ENCODE measurements at places on chromosomes 7 and 10. TPM values are rescaled to one million over a fixed set of nuclear protein-coding genes. Genes with fewer than 3 reads are reported as not detected.

DNA sequence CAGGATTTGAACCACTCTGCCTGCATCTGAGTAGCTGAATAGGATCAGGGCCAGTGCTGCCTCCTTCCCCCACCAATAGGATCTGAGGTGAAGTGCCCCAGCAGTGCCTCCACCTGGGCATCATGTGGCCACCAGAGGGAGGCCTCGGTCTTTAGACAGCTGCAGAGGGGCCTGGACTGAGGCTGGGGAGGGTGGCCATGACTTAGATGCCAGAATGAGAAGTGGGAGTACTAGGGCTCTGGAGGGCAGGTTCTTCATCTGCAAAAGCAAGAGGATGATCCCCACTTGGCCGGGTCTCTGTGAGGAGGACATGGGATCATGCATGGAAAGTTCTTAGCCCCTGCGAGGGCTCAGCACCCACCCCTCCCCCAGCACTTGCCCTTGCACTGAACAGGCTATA is 56.9 kb downstream of the NEUROG3 start:
- H3K4me3 ChIP-seq: no peak overlapping the region
- H3K4me1 ChIP-seq: no peaks in the 10 kb centered on the region
- H3K36me3 ChIP-seq: no peaks in the 10 kb centered on the region
- no peak overlapping the region for H3K27ac ChIP-seq
- peaks cover 34% of the 10 kb centered on the region for H3K27me3 ChIP-seq

The MNX1 gene
- total RNA-seq: not detected

The HOXA5 gene
- total RNA-seq: not detected

- H3K36me3 ChIP-seq: peaks cover 30% of the 10 kb centered on the region
- peak overlapping the region; percentile 64 for H3K4me3 ChIP-seq
- H3K27ac ChIP-seq: peak overlapping the region; percentile 89
- peaks cover 63% of the 10 kb centered on the region for H3K4me1 ChIP-seq
- H3K27me3 ChIP-seq: no peaks in the 10 kb centered on the region
Measured at GRCh38 chr10:114499630-114500190, 95.4 kb upstream of the AFAP1L2 start.

GRCh38 chr7:105766421-105767073 is 109.9 kb downstream of the ATXN7L1 start:
- no peak overlapping the region for H3K4me3 ChIP-seq
- H3K36me3 ChIP-seq: no peaks in the 10 kb centered on the region
- H3K27me3 ChIP-seq: peaks cover 36% of the 10 kb centered on the region
- H3K27ac ChIP-seq: no peak overlapping the region
- no peak for DNase-seq
- peaks cover 19% of the 10 kb centered on the region for H3K4me1 ChIP-seq

GRCh38 chr10:67297637-67298181 is 371.9 kb downstream of the LRRTM3 start:
- H3K27ac ChIP-seq: no peak overlapping the region
- H3K4me3 ChIP-seq: no peak overlapping the region
- H3K36me3 ChIP-seq: no peaks in the 10 kb centered on the region
- no peaks in the 10 kb centered on the region for H3K27me3 ChIP-seq
- no peak for DNase-seq

- no peak for DNase-seq
- no peak overlapping the region for H3K27ac ChIP-seq
- H3K27me3 ChIP-seq: peaks cover 6% of the 10 kb centered on the region
- no peak overlapping the region for H3K4me3 ChIP-seq
Measured at GRCh38 chr7:110521357-110521911, 569.5 kb upstream of the LRRN3 start.

The CPA4 gene
- not detected for total RNA-seq

The C10orf67 gene
- total RNA-seq: 0.07 TPM

GRCh38 chr7:54109501-54109900 is 432.7 kb upstream of the VSTM2A start:
- H3K4me3 ChIP-seq: no peak overlapping the region
- no peaks in the 10 kb centered on the region for H3K4me1 ChIP-seq
- no peak overlapping the region for H3K27ac ChIP-seq
- no peak for DNase-seq

- no peak for DNase-seq
- no peak overlapping the region for H3K27ac ChIP-seq
- H3K27me3 ChIP-seq: no peaks in the 10 kb centered on the region
- no peaks in the 10 kb centered on the region for H3K36me3 ChIP-seq
Measured at GRCh38 chr7:155860840-155861479, 48.7 kb upstream of the SHH start.

- no peaks in the 10 kb centered on the region for H3K4me1 ChIP-seq
- no peak overlapping the region for H3K27ac ChIP-seq
Measured at GRCh38 chr7:126608339-126608776, 644.4 kb downstream of the GRM8 start.

DNA sequence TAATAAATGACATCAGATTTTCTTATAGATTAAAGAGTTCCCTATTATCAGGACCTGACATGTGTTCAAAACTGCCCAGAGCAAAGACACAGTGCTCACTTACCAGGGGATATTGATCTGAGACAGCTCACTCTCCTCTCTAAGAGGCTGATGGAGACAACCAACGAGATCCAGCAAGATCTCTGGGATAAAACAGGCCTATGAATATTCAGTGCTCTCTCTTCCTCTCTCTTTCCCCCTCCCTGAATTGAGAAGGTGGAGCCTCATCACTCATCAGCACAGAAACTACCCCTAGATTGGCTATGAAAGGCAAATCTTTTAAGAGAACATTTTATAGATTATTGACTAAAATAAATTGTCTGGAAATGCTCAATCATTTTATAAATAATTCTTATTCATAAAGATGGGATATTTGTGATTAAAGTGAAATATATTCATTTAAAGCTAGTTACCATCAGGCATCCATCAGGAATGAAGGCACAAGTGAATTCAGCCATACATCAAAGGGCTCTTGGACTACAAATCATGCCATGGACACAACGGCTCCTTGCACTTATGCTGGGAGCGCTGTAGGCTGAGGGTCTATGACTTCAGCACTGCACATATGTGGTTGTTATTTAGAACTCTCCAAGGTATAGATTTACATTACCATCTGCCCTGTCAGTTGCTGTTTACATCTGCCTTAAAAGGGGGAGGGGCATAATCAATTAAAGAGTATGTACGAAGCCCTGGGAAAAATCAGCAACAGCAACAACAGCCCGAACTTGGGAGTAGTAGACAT is 3.4 kb upstream of the PPP1R17 start:
- no peak overlapping the region for H3K27ac ChIP-seq
- no peak for DNase-seq
- H3K36me3 ChIP-seq: no peaks in the 10 kb centered on the region
- H3K27me3 ChIP-seq: no peaks in the 10 kb centered on the region
- no peaks in the 10 kb centered on the region for H3K4me1 ChIP-seq
- no peak overlapping the region for H3K4me3 ChIP-seq

DNA sequence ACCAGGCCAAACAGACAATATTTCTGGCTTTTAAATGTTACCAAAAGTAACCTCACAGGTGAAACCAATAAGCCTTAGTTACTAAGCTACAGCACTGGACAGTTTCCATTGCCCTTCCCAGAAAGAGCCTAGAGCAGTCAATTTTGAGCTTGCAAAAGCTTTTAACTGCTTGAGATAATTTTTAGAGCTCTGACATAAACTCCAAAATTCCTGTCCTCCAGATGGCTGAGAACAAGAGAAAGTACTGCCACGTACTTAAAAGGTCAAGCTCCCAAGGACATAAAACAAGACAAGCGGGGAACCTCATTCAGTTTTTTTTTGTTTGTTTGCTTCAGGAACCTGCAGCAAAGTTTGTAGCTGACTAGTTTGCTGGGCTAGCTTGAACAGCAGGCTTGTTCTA is 54.1 kb downstream of the BBS9 start:
- no peaks in the 10 kb centered on the region for H3K36me3 ChIP-seq
- no peak overlapping the region for H3K4me3 ChIP-seq
- no peak for DNase-seq
- H3K27ac ChIP-seq: no peak overlapping the region
- no peaks in the 10 kb centered on the region for H3K4me1 ChIP-seq

DNA sequence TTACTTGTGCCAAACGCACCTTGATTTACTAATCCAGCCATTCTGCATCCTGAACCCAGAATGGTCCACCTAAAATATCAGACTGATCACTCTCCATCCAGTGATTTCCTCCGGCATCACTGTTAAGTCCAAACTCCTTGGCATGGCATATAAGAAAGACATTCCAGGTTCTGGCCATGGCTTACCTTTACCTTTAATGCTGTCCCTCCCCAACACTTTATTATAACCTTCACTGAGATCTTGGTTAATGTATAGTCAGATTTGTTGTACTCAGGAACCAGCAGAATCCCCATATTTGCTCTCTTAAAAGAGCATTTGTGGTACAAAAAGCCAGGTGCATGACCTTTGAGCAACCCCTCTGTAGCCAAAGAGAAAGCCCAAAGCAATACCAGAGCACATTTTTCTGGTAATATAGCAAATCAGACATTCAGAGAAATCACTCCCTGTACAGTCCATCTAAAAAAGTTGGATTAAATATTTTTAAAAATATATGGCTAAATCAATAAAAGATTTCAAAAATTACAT is 10.2 kb downstream of the UMAD1 start:
- no peak overlapping the region for H3K4me3 ChIP-seq
- peaks cover 13% of the 10 kb centered on the region for H3K4me1 ChIP-seq
- no peak overlapping the region for H3K27ac ChIP-seq
- H3K36me3 ChIP-seq: peaks cover 3% of the 10 kb centered on the region

DNA sequence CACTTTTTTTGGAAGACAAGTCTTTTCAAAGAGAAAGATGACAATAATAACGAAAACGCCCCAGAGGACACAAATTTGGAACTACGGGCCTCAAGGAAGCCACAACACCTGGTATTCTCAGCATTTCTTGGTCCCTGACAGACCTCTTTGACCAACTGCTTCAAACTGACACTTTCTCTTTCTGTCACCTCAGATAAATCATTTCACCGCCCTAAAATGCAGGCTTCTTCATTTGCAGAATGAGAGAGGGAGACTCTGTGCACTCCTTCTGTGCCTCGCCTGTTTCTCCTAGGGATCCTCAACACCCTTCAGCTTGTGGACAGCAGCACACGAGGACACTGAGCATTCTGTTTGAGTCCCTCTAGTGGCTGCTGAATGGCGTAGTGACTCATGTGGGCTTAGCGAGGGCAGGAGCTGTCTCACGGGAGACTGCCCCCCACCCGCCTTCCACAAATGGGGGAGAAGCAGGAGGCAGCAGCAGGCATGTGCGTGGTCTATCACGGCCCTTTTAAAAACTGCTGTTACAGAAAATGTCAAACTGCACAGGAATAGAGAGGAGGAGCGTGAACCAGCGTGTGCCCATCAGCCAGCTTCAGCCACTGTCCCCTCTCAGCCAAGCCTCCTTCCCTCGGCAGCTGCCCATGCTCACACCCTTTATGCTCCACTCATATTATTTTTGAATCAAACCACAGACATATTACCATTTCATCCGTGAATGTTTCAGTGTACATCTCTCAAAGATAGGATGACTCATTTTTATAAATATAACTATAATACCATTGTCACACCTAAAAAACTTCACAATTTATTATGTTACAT is 41.4 kb downstream of the GSDME start:
- no peaks in the 10 kb centered on the region for H3K36me3 ChIP-seq
- peak; percentile 64 for DNase-seq
- no peaks in the 10 kb centered on the region for H3K27me3 ChIP-seq
- H3K4me1 ChIP-seq: peaks cover 7% of the 10 kb centered on the region

DNA sequence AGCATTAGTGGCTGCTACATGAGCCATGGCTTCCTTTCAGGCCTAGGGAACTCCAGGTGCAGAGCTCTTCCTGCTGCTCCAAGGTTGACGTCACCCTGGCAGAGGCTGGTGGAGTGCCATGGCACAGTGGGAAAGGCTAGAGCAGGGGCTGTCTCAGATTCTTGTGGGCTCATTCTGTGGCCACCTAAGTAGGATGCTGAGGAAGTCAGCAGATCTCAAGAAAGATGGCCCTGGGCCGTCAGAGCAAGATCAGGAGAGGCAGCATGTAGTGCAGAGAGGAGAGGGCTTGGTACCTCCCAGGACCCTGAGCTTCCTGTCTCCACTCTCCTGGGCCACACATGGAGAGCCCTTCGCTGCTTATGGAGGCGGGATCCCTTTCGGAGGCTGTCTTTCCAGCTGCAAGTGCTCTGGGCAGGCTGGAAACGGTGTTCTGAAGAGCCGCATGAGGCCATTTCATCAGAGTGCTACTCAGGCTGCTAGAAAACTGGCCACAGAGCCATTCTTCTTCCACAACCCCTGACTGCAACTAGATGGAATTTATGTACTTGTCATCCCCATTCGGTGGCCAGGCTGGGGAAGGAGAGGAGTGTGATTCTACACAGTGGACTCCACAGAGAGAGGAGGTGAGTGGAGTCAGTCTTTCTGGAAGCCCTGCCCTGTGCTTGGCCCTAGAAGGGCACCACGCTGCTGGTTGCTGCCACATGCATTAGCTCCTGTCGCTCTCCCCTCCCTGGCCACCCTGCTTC is 304.2 kb downstream of the RPS24 start:
- H3K27me3 ChIP-seq: peaks cover 2% of the 10 kb centered on the region
- H3K4me3 ChIP-seq: no peak overlapping the region
- H3K27ac ChIP-seq: no peak overlapping the region
- H3K4me1 ChIP-seq: no peaks in the 10 kb centered on the region

DNA sequence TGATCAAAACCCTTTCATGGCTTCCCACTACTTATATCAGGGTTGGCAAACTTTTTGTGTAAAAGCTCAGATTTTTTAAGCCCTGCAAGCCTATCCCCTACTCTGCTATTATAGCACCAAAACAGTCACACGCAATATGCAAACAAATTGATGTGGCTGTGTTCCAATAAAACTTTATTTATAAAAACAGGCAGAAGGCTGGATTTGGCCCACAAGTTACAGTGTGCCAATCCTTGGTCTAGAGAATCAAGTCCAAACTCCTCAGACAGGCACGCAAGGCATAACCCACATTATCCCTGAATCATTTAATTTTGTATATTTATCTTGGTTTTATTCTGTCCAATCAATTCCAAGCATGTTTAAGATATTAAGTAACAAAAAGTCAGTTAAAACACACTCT is 71.9 kb downstream of the SGMS1 start:
- no peaks in the 10 kb centered on the region for H3K27me3 ChIP-seq
- no peak overlapping the region for H3K27ac ChIP-seq
- DNase-seq: no peak
- H3K36me3 ChIP-seq: peaks cover 11% of the 10 kb centered on the region
